RPMI7951 (cell line): ENCODE measurements at places on chromosomes 11 and 22. TPM values are rescaled to one million over a fixed set of nuclear protein-coding genes. Genes with fewer than 3 reads are reported as not detected.

GRCh38 chr11:62611705-62612365 lies 740 bp downstream of the EML3 start:
- DNase-seq, result peak; percentile 77

DNA sequence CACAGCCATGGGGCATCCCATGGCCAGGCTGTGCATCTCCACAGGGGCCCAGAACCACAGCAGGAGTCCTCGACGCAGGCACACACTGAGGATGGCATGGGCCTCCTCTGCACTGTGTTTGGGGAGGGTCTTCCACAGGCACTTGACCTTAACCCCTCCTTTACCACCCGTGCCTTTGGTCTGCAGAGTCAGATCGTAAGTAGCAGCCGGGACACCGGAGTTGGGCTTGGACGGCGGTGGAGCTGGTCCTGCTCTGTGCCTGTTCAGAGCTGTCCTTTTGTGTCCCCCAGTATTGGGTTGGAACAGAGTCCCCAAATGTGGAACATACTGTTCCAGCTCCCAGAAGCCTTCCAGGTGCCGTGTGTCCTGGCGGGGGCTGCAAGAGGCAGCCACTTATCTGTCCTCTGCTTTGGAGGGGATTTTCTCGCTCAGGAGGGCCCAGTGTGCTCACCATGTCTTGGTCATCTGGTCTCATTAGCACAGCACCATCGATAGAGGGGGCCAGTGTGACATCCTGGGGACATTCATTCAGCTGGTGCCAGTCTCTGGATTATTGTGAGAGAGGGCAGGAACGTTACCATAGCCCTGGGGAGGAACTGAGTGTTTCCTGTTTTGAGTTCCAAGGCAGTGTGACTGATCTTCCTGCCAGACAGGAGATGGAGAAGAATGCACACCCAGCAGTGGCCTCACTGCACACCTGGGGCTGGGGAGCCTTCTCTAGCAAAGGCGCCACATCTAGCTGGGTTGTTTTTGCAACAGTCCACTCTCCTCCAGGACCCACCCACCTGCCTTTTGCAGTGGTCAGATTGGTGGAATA lies 12.4 kb downstream of the CRELD2 start:
- peak; percentile 71 for DNase-seq

GRCh38 chr22:40241200-40241763 lies 63.6 kb downstream of the TNRC6B start:
- no peak for DNase-seq

- no peak for DNase-seq
Measured at GRCh38 chr11:65776710-65777141, 4.0 kb downstream of the AP5B1 start.

DNA sequence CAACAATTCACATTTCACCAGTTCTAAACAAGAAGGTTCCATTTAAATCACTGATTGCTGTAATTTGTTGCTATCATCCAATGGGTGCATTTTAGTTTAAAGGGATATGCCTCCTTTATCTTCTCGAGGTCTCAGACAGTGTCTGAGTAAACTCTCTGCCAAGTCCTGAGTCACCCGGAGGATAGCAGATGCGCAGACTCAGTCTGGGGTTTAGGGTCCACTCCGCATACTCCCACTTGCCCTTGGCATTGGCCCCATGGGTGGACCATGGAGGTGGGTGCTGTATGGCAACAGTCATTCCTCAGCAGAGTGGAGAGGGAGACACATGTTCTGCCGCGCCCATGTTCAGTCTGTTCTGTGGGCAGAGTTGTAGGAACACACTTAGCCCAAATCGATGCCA lies 65.4 kb upstream of the CRTAM start:
- peak; percentile 58 for DNase-seq

DNA sequence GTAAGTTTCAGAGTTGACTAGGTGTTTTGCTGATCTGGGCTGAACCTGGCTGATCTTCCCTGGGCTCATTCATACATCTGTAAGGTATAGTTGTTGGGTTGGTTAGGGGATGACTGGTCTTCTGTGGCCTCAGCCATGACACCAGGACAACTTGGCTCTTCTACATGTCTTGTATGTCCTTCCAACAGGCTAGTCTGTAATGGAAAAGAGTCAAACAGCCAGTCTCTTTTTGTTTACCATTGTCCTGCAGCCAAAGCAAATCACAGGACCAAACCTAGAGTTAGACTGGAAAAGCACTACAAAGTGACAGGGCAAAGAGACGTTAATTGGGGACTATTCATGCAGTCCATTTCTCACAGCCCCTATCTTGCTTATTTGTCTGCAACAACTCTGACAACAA lies 17.8 kb downstream of the SERPING1 start:
- no peak for DNase-seq

GRCh38 chr22:25735650-25736049 lies 6.3 kb upstream of the MYO18B start:
- no peak for DNase-seq

GRCh38 chr11:69708736-69709401 lies 5.0 kb upstream of the FGF19 start:
- DNase-seq, result no peak

- DNase-seq, result no peak
Measured at GRCh38 chr11:67114275-67114896, 4.7 kb upstream of the KDM2A start.

- DNase-seq, result no peak
Measured at GRCh38 chr22:39287076-39287725, 32.2 kb downstream of the RPL3 start.

GRCh38 chr11:59556115-59556916 lies 45.0 kb downstream of the OR4D9 start:
- DNase-seq, result peak; percentile 85

DNA sequence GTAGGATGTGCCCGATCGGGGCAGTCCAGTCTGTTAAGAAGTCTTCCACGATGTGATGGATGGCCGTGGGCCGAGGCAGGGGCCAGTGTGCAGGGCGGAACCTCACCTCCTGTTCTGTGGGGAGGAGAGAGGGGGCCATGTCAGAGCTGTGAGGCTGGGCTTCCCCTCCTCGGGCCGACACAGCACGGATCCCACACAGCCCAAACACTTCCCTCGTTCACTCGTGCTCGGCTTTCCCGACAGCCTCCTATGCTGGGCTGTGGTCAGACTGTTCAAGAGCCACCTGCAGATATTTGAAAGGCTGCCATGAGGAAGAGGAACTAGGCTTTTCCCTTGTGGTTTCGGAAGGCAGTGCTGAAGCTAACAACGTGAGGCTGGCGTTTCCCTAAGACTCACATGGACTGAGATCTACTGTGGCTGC lies 12.3 kb upstream of the TXN2 start:
- DNase-seq, result no peak

- DNase-seq, result no peak
Measured at GRCh38 chr22:20205464-20205963, 54.7 kb upstream of the CCDC188 start.

GRCh38 chr22:43377896-43378704 lies 33.7 kb upstream of the MPPED1 start:
- peak; percentile 87 for DNase-seq

GRCh38 chr11:61542705-61543104 lies 34.2 kb downstream of the LRRC10B start:
- DNase-seq, result no peak

GRCh38 chr11:120211522-120212258 lies 858 bp downstream of the OAF start:
- no peak for DNase-seq

DNA sequence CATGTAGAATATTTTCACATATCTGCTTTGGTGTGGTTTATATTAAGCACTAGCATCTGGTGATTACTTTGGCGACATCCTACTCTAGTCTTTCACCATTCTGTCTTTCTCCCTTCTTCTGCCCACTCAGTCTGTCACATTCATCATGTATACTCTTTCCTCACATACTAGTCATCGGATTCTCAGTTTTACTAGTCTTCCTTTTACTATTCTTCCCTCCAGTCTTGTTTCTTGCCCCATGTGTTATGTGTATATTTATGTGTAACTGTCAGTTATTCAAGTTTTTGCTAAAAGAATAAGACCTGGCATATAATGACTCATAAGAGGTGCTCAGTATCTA lies 4.6 kb upstream of the DIXDC1 start:
- DNase-seq, result no peak

DNA sequence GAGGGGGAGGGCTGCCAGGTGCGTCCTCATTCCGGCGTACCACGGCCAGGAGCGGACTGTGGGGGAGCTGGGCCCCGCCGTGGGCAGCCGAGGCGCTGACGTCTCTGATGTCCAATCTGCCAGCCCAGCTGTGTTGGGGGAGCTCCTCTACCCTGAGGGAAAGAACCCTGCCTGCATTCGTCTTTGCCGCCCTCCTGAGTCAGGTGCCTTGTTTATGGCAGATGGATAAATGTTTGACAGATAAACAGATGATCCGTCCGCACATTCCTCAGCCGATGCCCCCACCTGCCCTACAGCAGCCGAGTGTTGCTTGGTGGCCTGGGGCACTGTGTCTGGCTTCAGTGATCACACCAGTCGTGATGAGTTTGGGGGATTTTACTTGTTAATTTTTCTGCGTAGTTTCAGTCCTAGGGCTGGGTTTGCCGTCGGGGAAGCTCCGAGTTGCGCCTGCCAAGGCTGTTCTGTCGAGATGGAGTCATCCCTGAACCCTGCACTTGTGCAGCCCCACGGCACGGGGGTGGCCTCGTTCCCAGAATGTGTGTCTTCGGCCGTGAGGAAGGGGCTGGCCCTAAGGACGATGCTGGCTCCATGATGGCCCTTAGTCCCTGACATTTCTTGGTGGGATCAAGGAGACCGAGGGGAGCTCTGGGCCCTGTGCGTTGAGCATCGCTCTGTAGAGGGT lies 1083.9 kb downstream of the BRD1 start:
- no peak for DNase-seq

GRCh38 chr11:60859616-60860250 lies 4.0 kb upstream of the PTGDR2 start:
- DNase-seq, result no peak

GRCh38 chr11:12900496-12900895 lies 108.6 kb upstream of the RASSF10 start:
- DNase-seq, result peak; percentile 97

DNA sequence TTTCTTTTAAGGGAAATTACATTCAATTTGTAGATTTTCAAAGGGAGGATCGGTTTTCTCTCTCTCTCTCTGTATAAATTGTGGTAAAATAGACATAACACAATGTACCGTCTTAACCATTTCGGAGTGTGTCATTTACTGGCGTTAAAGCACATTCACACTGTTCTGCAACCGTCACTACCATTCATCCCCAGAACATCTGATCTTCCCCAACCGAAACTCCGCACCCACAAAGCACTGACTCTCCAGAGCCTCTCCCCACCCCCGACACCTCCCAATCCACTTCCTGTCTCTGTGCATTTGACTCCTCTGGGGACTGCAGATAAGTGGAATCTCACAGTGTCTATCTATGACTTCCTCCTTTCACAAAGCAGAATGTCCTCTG lies 15.9 kb upstream of the GRAMD4 start:
- peak; percentile 50 for DNase-seq

DNA sequence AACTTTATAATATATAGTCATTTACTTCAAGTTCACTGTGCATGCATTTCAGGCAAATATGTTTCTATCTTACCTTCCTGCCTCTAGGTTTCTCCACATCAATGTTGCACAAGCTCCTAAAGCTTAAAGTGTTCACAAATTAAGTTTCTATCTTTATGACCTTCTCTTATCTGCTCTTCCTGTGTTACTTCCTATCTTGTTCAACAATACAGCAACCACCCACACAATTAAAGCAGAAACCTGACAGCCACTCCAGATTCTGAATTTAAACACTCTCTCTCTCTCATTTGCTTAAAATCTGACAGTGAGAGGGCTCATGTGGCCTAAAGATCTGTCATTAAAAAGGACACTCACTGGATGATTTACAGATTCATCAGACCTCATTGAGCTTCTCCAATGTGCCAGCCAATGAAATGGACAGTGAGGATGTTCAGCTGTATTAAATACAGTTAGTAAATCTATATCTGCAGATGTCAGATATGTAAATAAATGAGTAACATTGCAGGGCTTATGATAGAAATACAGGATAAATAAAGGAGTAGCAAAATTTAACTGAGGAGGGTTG lies 10.9 kb downstream of the PDGFD start:
- DNase-seq, result no peak

GRCh38 chr22:40449676-40450035 lies 79.3 kb downstream of the SGSM3 start:
- peak; percentile 47 for DNase-seq

DNA sequence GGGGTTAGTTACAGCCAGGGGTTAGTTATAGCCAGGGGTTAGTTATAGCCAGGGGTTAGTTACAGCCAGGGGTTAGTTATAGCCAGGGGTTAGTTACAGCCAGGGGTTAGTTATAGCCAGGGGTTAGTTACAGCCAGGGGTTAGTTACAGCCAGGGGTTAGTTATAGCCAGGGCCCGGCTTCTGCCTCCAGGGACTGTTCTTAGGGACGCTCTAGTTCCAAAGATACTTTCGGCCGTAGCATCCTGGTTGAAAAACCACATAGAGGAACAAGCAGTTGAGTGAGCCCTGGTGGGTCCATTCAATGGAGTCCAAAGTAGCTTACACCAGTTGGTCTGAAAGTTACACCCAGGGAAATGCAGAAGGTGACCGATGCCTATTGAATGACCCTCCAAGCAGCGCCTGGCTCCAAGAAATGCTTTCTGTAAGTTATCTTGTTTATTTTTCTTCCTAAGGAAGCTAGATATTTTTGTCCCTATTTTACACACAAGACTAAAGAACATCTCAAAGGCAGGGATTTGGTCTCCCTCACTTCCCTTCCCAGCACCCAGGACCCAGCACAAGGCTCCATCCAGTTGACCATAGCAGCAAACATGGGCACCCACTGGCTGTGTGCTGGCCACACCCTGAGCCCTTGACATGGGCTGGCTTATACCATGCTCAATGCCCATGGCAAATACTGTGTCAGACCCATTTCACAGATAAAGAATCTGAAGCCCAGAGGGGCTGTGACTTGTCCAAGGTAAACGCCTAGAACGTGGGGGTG lies 49.7 kb upstream of the SHISAL1 start:
- no peak for DNase-seq

GRCh38 chr11:89484896-89485295 lies 6.3 kb downstream of the NOX4 start:
- no peak for DNase-seq

DNA sequence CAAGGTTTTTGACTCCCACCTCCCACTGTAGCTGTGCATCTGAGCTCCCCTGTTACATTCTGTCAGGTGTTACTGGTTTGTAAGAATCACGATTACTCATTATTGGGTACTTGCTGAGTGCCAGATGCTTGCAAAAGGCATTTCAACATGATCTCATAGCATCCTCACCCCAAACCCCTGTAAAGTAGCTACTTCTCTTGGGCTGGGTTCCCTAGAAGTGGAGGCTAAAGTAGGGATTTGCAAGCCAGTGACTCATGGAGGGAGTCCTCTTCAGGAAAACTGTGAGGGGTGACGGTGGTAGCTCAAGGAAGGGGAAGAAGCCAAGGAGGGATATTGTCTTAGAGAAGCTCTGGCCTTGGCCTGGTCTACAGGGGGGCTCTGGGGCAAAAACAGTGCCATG lies 78.6 kb downstream of the TIMP3 start:
- DNase-seq, result peak; percentile 46

- DNase-seq, result peak; percentile 36
Measured at GRCh38 chr11:45332276-45332934, 46.3 kb upstream of the SYT13 start.

GRCh38 chr11:33910296-33910957 lies 18.6 kb upstream of the LMO2 start:
- peak; percentile 56 for DNase-seq

The WNT7B gene
- total RNA-seq, result 17.3 and 21.3 TPM in 2 replicates

The INPP5J gene
- total RNA-seq, result 0.12 and 0.29 TPM in 2 replicates

The NNMT gene
- total RNA-seq, result 344 and 368 TPM in 2 replicates

The OR4A16 gene
- total RNA-seq, result not detected in 2 replicates

The APOA4 gene
- total RNA-seq, result not detected in 2 replicates
